Tongue (tissue), 3 donors: ENCODE measurements at places on chromosomes 12 and 14. TPM values are rescaled to one million over a fixed set of nuclear protein-coding genes. Genes with fewer than 3 reads are reported as not detected.

Gene CRACR2A
- 5.1 TPM for total RNA-seq

DNA sequence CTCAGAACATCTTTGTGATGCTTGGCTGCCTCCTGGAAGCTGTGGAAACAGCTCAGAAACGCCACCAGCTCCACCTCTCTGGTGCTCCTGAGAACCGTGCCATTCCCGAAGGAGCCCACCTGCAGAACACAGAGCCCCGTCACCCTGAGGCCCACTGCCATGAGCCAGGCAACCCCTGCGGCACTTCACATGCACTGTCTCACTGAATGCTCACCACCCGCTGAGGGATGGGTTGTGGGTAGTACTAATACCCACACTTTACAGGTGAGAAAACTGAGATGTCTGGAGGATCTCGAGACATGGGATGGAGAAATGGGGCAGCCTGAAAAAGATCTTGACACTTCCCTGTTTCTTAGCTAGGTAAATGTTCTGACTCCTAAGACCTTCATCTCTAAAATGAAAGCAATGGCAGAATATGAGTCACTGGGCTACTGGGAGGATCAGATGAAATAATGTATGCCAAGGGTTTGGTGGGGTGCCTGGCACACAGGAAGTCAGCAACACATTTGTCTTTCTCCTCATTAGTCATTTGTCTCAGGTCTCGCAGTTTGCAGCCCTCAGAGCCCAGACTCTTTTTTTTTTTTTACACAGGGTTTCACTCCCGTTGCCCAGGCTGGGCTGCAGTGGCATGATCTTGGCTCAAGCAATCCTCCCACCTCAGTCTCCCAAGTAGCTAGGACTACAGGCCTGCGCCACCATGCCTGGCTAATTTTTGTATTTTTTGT lies 5.3 kb downstream of the OASL start:
- DNase-seq = no peak

GRCh38 chr12:85956081-85956480 lies 82.0 kb downstream of the NTS start:
- DNase-seq = no peak

- no peak for DNase-seq
Measured at GRCh38 chr14:100673085-100673806, 53.4 kb upstream of the DLK1 start.

DNA sequence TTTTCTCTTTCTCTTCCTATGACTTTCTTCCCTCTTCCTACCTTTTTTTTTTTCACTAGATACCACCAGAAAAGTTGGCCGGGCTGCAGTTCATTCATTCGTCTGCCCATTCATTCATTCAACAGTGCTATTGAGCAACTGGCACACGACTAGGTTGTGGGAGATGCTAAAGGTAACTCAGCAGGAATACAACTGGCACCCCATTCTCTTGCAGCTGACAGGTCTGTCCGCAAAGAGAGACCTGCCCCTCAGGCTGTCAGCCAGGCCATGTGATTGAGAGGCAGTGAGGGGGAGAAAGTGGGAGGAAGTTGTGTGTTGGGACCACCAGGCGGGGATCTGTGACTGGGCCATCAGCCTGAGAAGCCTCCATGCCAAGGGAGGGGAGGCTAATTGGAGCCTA lies 105.2 kb downstream of the TSPAN9 start:
- DNase-seq = no peak

Gene IAPP
- total RNA-seq = not detected

Gene PPFIBP1
- total RNA-seq = 102 TPM

Gene TMEM179
- 0.72 TPM for total RNA-seq

Gene GLIPR1L1
- not detected for total RNA-seq

DNA sequence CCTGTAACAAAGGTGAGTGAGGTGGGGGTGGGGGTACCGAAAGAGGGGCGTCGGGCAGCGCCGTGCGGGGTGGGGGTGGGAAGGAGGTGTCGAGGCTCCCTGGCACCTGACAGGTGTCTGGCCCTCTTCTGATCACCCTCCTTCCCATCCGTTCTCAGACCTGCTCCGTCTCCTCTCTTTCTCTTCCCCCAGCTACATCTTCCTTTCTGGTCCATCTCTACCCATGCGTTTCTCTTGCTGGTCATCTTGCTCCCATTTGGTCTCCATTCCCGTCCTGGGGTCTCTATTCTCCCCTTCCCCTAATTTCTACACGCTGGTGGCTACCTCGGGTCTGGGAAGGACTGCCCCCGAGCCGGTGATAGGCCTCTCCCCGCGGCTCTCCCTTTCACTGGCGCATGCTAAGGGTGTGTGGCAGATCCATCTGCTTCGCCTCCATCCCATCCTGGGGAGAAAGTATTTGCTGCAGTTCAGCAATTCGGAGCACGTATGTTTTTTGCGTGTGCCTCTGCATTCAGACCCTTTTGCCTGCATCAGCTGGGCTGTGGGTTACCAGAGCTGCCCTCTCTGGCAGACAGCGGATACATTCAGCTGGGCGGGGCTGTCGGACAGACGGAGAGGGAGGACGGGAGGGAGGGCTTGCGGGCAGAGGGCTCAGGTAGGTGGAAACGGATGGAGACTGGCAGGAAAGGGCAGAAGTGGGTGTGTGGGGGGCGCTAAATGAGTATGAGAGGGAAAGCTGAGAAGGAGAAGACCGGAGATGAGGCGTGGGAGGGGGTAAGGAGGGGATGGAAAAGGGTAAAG lies 730 bp downstream of the CLSTN3 start:
- peak; percentile 58 for DNase-seq

DNA sequence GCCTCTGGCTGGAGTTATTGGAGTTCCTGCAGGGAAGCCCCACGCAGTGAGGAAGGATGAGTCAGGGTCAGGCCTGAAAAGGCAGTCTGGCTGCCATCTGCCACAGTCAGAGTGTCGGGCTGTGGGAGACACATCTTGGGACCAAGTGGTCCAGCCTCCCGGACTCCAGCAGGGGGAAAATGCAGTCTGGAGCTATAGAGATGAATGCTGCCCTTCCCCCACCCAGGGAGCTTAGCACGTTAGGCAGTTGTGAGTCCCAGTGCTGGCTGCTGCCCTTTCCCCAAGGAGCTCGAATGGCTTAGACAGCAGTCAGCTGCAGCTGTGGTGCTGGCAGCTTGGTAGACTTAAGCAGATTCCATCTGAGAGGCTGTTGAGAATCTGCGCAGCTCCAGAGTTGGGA lies 8.2 kb upstream of the NTS start:
- DNase-seq = no peak

GRCh38 chr14:51865953-51866747 lies 5.7 kb downstream of the GNG2 start:
- DNase-seq = no peak

DNA sequence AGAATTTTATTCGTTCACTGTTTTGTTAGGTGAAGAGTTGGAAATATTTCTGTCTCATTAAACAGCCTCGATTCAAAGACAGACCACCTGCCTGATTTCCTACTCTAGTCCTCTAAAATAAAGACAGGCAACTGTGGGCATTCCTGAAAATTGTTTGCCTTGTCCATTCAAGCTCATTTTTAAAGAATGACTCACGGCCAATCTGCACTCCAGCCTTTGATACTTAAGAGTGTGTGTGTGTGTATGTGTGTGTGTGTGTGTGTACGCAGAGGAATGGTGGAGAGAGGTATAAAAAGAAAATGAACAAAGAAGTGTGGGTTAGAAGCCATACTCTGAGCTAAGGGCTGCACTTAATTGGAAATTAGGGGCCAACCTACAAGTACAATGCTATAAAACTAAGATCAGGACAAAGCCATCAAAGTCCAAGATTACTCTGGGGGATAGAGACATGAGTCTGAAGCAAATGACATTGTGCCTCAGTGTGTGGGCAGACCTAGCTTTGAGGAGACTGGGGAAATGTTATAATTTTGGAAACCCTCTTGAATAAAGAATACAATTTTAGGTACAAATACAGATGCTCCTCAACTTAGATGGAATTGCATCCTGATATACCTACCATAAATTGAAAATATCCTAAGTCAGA lies 45.6 kb upstream of the SOCS2 start:
- DNase-seq = no peak

GRCh38 chr12:42809226-42809625 lies 219.7 kb upstream of the PRICKLE1 start:
- DNase-seq = peak; percentile 13
